ENCODE measurements at places on chromosomes 2 and 18.

GRCh38 chr2:27408601-27409320 is 630 bp downstream of the PPM1G start:
- peak; percentile 49 for DNase-seq

- no peak for DNase-seq
Measured at GRCh38 chr2:54676656-54677055, 46.8 kb upstream of the EML6 start.

- DNase-seq, result no peak
Measured at GRCh38 chr2:85400541-85401463, 9.4 kb downstream of the CAPG start.

- no peak for DNase-seq
Measured at GRCh38 chr2:197759625-197760292, 25.4 kb downstream of the BOLL start.

DNA sequence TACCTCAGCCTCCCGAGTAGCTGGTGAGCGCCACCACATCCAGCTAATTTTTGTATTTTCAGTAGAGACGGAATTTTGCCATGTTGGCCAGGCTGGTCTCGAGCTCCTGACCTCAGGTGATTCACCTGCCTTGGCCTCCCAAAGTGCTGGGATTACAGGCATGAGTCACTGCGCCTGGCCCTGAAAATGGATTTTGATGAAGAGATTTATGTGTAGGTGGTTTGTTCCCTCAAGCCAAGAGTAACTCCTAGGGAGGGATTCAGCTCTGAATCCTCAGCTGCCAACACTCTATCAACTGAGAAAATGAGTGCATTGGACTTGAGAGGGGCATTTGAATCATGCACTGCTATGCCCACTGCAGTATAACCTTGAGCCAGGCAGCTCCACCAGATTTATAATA is 17.5 kb upstream of the LIPG start:
- no peak for DNase-seq

Measured in activated CD8-positive, alpha-beta T cell treated with anti-CD3 and anti-CD28 coated beads for 36 hours (primary cell).